Endodermal cell (in vitro differentiated cells): ENCODE measurements at places on chromosomes 2 and 18.

DNA sequence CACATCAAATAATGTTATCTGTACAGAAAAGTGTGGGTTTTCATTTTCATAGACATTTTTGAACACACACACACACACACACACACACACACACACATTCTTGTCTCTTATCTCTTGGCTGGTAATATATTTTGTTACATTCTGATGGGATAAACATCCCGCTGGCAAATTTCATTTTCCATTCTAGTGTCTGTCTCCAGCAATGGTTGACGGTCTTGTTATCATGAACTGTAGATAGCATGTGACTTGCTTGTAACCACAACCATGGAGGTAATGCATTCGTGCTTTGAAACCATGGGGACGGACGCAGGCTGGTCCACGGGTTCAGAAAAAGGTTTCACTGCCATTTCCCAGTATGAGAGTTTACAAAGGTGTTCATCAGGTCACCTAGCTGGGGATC lies 156.4 kb downstream of the PPP1R1C start:
- H3K4me3 ChIP-seq = no peak overlapping the region
- H3K4me1 ChIP-seq = peaks cover 9% of the 10 kb centered on the region
- H3K27ac ChIP-seq = no peak overlapping the region
- no peaks in the 10 kb centered on the region for H3K36me3 ChIP-seq
- no peaks in the 10 kb centered on the region for H3K27me3 ChIP-seq
- no peak for DNase-seq

GRCh38 chr18:68362907-68363306 lies 352.0 kb downstream of the TMX3 start:
- H3K4me1 ChIP-seq = no peaks in the 10 kb centered on the region
- no peak for DNase-seq
- H3K36me3 ChIP-seq = no peaks in the 10 kb centered on the region
- no peak overlapping the region for H3K27ac ChIP-seq
- no peaks in the 10 kb centered on the region for H3K27me3 ChIP-seq

- H3K4me3 ChIP-seq = no peak overlapping the region
- H3K4me1 ChIP-seq = no peaks in the 10 kb centered on the region
- peaks cover 36% of the 10 kb centered on the region for H3K27me3 ChIP-seq
- no peak for DNase-seq
- no peaks in the 10 kb centered on the region for H3K36me3 ChIP-seq
Measured at GRCh38 chr18:45774065-45774521, 50.1 kb downstream of the SLC14A1 start.

GRCh38 chr2:120522151-120522751 lies 176.3 kb downstream of the INHBB start:
- no peak for DNase-seq
- no peak overlapping the region for H3K27ac ChIP-seq
- H3K36me3 ChIP-seq = no peaks in the 10 kb centered on the region
- no peak overlapping the region for H3K4me3 ChIP-seq

- no peak for DNase-seq
- H3K36me3 ChIP-seq = no peaks in the 10 kb centered on the region
- no peaks in the 10 kb centered on the region for H3K27me3 ChIP-seq
- H3K4me3 ChIP-seq = no peak overlapping the region
Measured at GRCh38 chr2:194700726-194701125, 956.3 kb upstream of the SLC39A10 start.

- H3K4me3 ChIP-seq = no peak overlapping the region
- no peaks in the 10 kb centered on the region for H3K36me3 ChIP-seq
- no peak overlapping the region for H3K27ac ChIP-seq
- DNase-seq = no peak
- H3K4me1 ChIP-seq = no peaks in the 10 kb centered on the region
Measured at GRCh38 chr2:142794850-142795249, 82.6 kb upstream of the KYNU start.

DNA sequence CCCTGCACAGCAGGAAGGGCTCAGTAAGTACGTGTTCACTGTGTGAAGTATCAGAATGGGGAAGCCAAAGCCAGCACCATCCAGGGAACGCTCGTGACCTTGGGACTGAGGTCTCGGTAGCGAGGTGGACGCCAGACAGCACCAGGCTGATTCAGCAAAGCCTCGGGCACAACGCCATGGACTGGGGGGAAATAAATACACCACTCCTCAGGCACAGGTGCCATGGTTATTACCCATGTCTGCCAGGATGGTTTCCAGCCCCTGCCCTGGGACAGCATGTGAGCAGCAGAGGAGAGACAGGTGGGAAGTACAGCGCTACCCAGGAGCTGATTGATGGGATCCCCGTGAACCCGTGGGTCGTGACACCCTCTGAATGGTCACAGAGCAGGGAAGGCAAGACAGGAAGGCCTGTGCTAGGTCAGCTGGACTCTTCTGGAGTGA lies 53.0 kb downstream of the REEP1 start:
- H3K4me3 ChIP-seq = no peak overlapping the region
- no peak for DNase-seq

GRCh38 chr2:81396417-81397019 lies 1092.0 kb upstream of the LRRTM1 start:
- H3K4me1 ChIP-seq = peaks cover 10% of the 10 kb centered on the region
- H3K27me3 ChIP-seq = no peaks in the 10 kb centered on the region
- no peaks in the 10 kb centered on the region for H3K36me3 ChIP-seq
- no peak overlapping the region for H3K4me3 ChIP-seq
- DNase-seq = peak; percentile 70

DNA sequence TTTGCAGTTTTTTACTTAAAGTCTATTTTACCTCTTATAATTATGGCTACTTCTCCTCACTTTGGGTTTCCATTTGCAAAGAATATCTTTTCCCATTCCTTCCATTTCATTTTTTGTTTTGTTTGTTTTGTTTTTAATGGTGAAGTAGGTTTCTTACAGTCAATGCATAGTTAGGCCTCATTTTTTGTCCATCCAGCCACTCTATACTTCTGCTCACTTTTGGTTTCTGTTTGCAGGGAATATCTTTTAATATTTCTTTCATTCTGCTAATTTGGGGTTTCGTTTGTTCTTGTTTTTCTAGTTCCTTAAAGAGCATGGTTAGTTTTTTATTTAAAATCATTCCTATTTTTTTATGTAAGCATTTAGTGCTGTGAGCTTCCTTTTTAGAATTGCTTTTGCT lies 339.4 kb downstream of the GRB14 start:
- H3K27ac ChIP-seq = no peak overlapping the region
- no peak overlapping the region for H3K4me3 ChIP-seq
- no peak for DNase-seq
- no peaks in the 10 kb centered on the region for H3K4me1 ChIP-seq
- no peaks in the 10 kb centered on the region for H3K36me3 ChIP-seq

DNA sequence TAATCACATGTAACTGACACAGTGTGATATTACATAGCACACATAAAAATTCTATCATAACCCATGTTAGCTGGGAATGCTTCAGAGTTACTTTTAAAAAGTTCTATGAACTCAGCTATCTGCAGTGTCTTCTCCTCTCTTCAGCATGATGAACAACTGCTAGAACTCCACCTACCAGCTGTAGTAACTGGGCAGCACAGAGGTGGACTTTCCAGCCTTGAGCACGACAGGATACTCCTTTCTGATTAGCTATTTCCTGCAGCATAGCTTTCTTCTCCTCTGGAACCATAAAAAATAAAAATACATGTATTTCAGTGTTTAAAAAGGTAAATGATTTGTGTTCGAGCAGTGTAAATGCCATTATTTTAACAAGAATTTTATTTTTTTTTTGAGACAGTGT lies 59.5 kb upstream of the AMMECR1L start:
- H3K36me3 ChIP-seq = peaks cover 86% of the 10 kb centered on the region
- H3K27me3 ChIP-seq = no peaks in the 10 kb centered on the region
- no peaks in the 10 kb centered on the region for H3K4me1 ChIP-seq
- no peak for DNase-seq
- H3K27ac ChIP-seq = no peak overlapping the region
